K562 (cell line): ENCODE measurements at places on chromosomes 1 and 21.

DNA sequence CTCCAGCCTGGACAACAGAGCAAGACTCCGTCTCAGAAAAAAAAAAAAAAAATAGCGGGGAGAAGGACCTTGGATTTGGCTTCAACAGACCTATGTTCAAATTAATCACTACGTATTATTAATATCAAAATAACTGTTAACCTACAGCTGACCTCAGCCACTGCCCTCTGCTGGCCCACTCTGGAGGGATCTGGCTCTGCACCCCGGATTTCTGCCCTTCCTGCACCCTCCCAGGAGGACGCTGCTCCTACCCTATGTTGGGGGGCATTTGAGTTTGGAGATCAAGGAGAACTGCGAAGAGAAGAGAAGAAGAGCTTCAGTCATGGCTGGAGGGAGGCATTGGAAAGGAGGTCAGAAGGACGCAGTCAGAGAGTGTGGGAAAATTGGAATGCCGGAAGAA, 96.7 kb downstream of the PSMG1 start:
- DNase-seq = no peak

DNA sequence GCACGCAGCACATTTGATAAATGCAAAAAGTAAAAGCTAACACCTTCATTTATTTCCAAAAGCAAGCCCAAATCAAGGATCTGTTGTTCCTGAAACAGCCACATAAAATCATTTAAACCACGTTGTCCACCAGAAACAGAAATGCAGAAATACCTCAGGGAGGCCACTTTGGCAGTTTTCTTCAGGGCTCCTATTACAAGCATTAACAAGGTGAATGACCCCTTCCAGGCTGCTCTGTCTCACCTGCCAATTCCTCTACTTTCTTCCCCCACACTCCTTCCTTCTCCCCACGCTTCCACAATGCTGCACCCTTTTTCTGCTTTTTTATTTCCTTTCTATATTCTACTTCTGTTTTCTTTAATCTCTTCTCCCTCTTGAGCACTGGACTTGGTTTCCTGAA, 55.0 kb upstream of the PTGFRN start:
- DNase-seq = no peak

DNA sequence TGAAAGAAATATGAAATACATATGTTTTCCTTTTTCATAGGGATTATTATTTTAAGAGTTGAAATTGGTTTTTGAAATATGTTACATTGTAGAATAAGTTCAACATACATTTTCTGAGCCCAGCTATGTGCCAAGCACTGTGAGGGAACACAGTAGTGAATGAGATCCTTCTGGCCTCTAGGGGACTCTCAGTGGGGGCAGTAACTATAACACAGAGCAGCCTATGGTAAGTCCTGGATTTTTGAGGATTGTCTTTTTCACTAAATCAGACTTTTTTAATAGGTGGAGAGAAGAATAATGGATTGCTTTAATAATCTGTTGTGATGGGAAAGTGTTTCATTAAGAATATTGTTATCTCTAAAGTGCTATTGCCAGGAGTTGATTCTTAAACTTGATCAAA, 2.4 kb downstream of the DNAJC6 start:
- DNase-seq = no peak

DNA sequence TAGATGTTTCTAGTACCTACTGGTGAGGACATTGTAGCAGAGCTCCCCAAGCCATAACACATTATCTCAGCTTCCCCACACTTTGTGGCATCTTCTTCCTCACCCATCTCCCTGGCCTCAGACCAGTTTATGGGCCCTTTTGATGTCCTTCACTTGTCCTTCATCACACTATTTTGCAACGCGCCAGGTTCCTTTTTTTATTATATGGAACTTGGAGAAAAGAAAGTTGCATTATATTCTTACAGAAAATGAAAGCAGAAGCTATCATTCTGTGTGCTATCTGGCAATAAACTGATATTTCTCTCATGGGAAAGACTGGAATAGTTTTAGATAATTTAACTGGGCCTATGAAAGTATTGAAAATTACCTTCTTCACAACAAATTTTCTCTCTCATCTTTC, 196.9 kb upstream of the ETV3 start:
- DNase-seq = no peak

- no peak for DNase-seq
Observed at GRCh38 chr1:185112356-185112755, 44.4 kb downstream of the TRMT1L start.

DNA sequence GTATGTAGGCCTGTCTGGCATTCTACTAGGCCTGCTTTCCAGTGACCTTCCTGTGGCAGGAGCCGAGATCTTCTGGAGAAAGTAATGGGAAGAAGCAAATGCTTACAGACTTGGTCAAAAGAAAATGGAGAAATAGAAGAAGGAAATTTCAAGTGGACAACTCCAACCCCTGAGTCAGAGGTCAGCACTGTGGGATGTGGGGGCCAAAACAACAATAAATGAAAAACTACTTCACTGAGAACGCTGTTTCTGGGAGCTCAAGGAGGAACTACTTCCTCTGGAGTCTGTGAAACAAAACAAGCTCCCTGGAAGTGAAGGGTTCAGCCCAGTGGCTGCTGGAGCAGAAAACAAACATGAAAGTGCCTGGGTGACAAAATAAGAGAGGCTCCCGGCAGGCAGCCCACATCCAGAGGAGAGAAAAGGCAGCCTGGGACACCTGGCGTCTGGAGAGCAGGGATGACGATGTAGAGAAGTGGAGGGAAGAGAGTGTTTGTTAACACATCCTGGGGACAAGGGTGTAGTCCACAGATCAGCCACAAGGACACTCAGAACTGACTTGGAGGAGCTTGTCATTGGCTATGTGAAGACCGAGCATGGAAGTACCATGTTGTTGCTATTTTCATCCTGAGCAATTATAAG, 355.2 kb downstream of the SMYD3 start:
- peak; percentile 63 for DNase-seq

- DNase-seq = no peak
Observed at GRCh38 chr1:53605181-53605580, 133.8 kb downstream of the GLIS1 start.

GRCh38 chr1:41387667-41388091, 26.4 kb downstream of the FOXO6 start:
- no peak for DNase-seq

DNA sequence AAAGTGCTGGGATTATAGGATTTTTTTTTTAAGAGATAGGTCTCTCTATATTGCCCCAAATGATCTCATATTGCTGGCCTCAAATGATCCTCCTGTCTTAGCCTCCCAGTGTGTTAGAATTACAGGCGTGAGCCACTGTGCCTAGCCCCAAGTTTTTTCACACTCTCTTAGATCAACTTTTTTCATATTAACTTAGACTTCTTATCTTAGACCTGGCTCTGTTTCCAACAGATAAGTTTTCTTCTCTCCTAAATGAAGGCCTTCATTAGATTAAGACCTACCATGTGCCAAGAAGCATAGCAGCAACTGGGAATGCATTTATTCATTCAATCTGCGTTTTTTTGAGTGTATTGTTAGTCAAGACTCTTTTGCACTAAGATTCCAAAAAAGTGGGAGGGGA, 20.2 kb upstream of the HTR1D start:
- DNase-seq = no peak

- no peak for DNase-seq
Observed at GRCh38 chr1:63428815-63429214, 61.4 kb downstream of the ALG6 start.

DNA sequence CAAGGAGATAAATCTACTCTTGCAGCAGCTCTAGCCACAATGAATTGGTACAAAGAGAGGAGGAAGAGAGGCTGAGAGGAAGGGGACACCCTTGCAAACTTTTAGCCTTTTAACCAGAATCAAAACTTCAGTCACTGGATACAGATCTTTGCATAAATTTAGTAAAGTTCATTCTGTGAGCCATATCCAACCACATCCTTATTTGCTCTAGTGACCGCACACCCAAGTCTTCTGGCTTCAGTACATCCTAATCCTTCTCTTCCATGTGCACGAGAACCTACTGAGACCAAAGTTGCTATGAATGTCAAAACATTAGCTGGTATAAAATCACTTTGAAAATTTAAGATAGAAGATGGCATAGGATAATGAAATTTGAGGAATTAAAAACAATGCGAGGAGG, 21.9 kb upstream of the PLD5 start:
- DNase-seq = no peak

- DNase-seq = no peak
Observed at GRCh38 chr1:77308889-77309621, 27.2 kb downstream of the AK5 start.

GRCh38 chr1:26391450-26391849, 18.9 kb upstream of the ZNF683 start:
- DNase-seq = peak; percentile 83

DNA sequence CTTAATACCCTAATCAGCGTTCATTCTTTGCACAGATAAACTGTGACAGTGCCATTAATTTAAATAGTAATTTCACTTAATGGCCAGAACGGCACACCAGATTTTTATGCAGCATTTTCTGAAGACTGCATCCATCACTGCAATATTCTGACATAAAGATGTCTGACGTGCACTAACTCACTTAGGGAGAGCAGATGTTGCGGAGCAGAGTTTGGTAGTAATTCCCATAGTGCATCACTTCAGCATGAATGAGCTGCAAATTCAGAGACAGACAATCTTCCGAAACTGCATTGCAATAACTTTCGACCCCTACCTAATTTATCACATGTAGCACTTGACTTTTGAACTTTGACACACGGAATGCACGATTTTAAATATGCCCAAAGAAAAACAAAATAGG, 225.3 kb downstream of the KCTD3 start:
- DNase-seq = no peak

DNA sequence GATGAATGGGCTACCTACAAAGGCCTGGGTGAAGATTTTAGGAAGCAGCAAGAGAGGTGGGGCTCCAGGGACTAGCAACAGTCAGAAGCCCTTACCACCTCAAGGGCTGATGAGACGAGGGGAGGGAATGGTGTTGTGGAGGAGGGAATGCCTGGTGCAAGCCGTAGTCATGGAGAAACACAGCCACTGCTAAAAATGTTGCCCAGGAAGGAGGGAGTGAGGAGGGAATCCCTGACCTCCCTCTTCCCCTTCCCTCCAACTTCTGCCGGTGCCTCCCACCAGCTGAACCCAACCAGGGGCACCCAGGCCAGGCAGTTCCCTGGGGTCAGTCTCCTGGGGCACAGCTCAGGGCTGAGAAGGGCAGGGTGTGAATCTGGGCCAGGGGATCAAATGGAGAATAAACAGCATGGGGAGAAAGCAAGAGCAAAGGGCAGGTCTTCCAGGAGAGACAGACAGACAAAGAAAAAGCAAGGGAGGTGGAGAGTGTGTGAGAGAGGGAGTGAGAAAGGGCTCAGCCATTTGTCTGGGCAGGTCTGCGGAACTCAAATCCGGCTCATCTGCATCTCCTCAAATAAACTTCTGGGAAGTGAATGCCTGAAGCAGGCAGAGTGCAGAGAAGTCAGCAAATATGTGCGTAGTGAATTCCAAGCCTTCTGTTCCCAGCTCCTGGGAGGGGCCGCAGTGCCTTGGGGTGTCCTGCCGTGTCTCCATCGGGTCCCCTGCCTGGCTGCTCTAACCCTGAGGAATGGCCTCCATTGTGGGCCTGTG, 27.1 kb upstream of the POU3F1 start:
- no peak for DNase-seq

GRCh38 chr1:29835874-29836273, 599.6 kb downstream of the PTPRU start:
- peak; percentile 7 for DNase-seq

- no peak for DNase-seq
Observed at GRCh38 chr21:14697769-14698168, 151.7 kb upstream of the SAMSN1 start.

GRCh38 chr1:90955769-90956168, 66.1 kb downstream of the ZNF644 start:
- no peak for DNase-seq

GRCh38 chr1:239706245-239706892, 320.0 kb downstream of the CHRM3 start:
- DNase-seq = no peak

- DNase-seq = no peak
Observed at GRCh38 chr1:26220199-26220912, 13.6 kb upstream of the CEP85 start.
